ENCODE measurements at places on chromosomes 4 and X.
A peak's percentile ranks its signal among the peaks of the same experiment; 100 is the strongest.

GRCh38 chrX:41604177-41604576 is 84.6 kb upstream of the GPR34 start:
- no peak for DNase-seq

GRCh38 chrX:148904421-148905111 is 404.1 kb downstream of the AFF2 start:
- DNase-seq = no peak

DNA sequence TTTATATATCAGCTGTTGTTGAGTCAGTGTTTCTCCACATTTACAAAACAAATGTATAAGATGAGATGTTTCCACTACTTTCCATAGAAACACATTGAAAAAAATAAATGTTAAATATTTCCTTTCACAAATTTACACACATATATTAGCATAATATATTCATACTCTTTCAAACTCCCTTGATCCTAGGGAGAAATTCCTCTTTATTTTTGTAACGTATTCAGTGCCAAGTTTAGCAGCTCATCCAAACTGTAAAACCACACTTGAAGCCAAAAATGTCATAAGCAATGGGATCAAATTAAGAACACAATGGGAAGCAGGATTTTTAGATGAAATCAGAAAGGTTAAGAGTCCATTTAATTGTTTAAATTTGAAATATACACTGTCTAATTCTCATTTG is 381.1 kb upstream of the MAD2L1 start:
- DNase-seq = no peak

DNA sequence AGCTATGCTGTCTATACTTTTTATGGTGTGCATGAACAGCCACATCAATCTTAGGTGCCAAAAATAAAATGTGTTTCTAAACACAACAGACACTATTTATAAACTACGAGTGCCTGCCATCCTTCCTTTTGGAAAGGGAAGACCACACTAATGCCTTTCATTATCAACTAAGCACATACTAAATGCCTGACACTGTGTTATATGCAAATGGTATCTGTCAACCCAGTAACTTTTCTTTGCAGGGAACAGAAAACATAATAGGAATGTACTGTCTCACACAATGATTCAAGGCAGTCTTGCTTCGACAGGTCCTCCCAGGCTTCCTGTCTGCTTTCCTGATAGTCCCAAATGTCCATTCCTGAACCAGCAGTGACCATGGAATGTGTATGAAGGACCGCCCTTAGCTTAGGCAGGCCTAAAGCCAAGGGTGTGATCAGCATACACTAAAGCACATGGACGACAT is 43.8 kb downstream of the ADGRA3 start:
- no peak for DNase-seq

DNA sequence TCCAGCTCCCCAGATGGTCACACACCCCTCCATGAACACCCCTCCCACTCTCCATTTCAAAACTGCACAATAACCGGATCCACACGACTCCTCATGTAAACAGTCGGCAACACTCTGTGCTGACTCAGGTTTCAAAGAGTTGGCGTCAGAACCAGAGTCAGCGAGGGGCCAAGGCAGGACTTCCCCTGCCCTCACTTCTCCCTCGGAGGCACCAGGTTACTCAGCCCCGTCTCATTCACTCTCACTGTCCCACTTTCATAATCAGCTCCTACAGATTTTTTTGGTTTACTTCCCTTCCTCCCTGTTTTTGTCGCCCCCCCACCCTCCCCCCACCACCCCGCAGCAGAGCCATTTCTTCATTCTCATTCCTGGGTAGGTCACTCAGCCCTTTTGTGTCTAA is 2.7 kb upstream of the TIMP1 start:
- no peak for DNase-seq

GRCh38 chr4:98728433-98728832 is 70.0 kb upstream of the TSPAN5 start:
- peak; percentile 45 for DNase-seq

DNA sequence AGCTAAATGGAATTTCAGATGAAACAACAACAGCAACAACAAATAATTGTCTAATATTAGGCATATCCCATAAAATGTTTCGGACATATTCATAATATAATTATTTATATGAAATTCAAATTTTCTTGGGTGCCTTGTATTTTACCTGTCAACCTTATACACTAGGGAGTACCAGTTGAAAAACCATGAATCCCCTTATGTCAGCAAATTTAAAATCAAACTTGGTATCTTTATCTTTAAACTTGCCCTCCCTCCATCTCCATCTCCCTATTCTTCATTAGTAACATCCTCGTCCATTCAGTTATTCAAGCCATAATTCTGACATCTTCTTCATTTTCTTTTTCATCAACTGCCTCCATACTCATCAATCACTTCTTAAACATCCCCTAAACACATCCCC is 974.5 kb upstream of the HS3ST1 start:
- DNase-seq = no peak

- DNase-seq = no peak
Measured at GRCh38 chr4:131613086-131613823, 1535.8 kb upstream of the PCDH10 start.

DNA sequence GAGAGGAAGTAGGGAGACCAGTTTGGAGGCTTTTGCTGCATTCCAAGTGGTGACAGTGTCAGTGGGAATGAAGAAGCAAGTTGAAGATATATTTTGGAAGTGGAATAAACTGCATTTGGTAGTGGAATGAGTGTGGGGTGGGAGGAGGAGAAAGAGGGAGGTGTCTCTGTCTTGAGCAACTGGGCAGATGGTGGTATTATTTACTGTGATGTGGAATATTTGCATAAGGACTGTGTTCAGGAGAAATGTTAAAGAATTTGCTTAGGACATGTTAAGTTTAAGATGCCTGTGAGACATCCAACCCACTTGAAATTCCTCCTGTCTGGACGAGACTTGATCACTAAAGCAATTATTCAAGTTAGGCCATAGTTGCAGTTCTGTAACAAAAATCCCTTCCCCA is 448.9 kb upstream of the AMOT start:
- no peak for DNase-seq

- no peak for DNase-seq
Measured at GRCh38 chr4:52408471-52408870, 250.6 kb downstream of the USP46 start.

GRCh38 chrX:134470013-134470412 is 10.0 kb downstream of the HPRT1 start:
- no peak for DNase-seq

GRCh38 chr4:26566133-26566532 is 17.8 kb upstream of the TBC1D19 start:
- no peak for DNase-seq

- DNase-seq = no peak
Measured at GRCh38 chr4:97394653-97395052, 748.6 kb downstream of the STPG2 start.

DNA sequence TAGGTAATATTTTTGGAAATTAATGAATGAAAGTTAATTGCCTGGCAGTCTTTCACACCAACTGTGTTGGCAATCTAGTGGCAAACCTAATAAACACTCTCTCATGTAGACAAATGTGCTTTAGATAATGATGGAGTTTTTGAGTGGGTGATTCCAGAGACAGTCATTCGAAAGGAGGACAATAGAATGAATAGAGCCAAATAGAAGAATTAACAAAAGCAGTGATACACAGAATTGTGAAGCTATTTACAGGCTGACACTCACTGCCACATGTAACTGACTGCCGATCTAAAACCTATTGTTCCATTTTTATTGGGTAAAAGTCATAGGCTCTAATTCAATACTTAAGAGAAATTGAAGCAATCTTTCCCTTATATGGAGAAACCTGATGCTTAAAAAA is 338.5 kb downstream of the PCDH7 start:
- DNase-seq = no peak

DNA sequence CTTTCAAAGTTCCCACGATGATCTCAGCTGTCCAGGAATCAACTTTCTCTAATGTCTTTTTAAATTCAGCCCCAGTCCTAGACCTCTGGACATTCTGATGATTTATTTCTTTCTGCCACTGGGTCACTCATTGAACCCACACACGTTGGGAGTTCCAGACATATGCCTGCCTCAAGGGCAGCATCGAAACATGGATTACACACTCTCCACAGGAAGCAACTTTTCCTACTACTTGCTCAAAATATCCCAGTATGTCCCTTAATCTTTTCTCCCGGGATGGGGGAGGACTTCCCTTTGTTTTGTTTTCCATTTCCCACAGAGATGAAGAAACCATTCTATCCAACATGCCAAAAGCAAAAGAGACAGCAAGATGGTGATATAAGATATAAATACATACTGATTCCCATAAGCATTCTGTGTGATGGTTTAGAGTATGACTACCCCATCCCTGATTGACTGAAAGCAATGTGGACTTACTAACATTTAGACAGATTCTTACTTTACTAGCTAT is 79.8 kb upstream of the PPARGC1A start:
- no peak for DNase-seq

- no peak for DNase-seq
Measured at GRCh38 chr4:76072760-76073159, 1.7 kb upstream of the ART3 start.

GRCh38 chrX:134718966-134719317 is 60.7 kb upstream of the PLAC1 start:
- DNase-seq = no peak

DNA sequence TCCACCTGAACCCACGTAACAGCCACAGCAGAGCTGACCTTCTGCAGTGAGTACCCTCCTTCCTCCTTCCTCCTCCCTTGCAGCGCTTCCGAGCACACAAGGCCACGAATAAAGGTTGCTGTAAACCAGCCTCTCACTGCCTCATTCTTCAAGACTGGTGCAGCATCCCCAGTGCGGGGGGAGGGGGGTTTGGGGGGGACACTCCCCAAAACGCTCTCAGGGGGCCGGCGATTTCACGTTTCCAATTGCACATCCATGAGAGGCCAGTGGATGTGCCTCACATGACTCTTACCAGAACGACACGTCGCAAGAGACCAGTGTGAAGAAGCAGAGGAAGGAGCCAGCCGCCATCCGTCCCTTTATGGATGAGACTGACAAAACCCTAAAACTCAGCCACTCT is 5.2 kb downstream of the DHRSX start:
- no peak for DNase-seq

- no peak for DNase-seq
Measured at GRCh38 chr4:165133150-165133549, 20.5 kb upstream of the TMEM192 start.

GRCh38 chrX:54087661-54088060 is 43.4 kb upstream of the PHF8 start:
- DNase-seq = no peak

GRCh38 chr4:109465069-109465468 is 31.5 kb downstream of the SEC24B start:
- DNase-seq = no peak

GRCh38 chr4:98773638-98774037 is 115.2 kb upstream of the TSPAN5 start:
- no peak for DNase-seq

DNA sequence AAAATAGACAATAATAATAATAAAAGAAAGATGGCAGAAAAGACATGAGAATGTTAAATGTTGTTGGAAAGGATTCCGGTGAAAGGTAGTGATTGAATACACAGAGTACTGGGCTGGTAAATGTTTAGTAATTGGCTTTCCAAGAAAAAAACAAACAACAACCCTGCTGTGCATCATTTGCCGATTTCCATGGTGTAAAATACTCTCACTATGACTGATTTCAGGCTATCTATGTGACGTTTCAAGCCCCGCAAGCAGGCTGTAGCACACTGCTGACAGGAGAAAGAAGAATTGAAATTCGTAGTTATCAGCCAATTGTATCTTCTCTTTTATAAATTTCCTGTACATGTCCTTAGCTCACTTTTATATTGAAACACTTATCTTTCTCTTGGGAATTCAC is 13.6 kb upstream of the SEPTIN6 start:
- DNase-seq = no peak

DNA sequence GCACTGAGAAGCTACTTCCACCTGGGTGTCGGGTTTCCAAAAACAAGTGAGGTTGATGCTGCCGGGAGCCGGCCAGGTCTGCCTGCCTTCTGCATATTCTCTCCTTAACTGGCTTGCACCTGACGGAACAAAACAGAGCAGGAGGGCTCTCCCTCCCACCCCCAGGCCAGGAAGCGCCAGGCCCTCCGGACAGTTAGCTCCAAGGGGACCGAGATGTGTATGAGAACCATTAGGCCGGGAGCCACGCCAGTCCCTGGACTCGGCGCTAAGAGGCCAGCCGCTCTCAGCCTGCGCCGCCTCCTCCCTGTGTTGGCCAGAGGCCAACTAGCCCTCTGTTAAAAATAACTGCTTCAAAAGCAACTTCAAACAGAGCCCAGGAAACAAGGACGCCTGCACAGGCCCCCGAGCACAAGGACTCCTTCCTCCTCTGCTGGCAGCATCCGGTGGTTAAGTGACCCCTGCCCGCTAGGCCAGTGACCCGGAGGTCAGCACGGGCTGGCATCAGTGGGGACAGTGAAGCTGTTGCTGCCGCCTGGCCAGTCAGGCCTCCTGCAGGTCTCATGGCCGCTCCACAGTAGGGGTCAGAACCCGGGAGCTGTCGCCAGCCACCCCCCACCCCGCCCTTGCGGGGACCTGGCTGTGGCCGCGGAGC is 107.9 kb downstream of the ABLIM2 start:
- no peak for DNase-seq

DNA sequence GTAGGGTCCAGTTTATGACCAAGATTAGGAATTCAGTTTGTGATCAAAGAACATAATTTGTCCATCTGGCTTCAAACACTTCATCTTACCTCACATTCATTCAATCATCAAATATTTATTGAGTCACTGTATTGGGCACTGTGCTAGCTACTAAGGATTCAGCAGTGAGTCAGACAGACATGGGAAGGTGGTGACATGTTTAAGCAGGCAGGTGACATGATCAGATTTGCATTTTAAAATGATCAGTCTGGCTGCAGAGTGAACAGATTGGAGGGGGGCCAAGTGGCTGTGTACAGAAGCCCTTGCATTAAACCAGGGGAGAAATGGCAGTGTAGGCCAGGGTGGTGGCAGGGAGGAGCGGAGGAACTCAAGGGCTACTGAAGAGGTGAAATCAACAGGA is 25.1 kb upstream of the APLN start:
- DNase-seq = no peak

DNA sequence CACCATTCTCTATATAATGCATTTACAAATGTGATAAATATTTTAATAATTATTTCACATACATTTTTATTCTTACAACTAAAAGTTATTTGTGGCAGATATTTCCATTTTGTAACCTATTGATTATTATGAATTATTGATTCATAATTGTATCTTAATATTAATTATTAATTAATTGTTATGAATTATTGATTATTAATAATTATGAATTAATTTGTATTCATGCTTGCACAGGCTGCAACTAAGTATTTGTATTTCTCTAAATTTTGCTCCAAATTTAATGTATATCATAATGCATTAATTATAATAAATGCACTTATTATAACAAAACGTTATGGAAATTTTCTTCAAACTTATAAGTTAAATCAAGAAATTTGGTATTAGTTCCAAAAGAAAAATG is 929.7 kb downstream of the PCDH7 start:
- DNase-seq = no peak

- DNase-seq = no peak
Measured at GRCh38 chrX:24479924-24480323, 14.8 kb downstream of the PDK3 start.

- DNase-seq = peak; percentile 48
Measured at GRCh38 chrX:10755439-10756334, 135.3 kb upstream of the MID1 start.

GRCh38 chr4:11605597-11605996 is 176.9 kb upstream of the HS3ST1 start:
- DNase-seq = no peak

GRCh38 chr4:125703443-125703842 is 388.7 kb downstream of the FAT4 start:
- no peak for DNase-seq

All from HTR-8/SVneo (cell line).